Activated naive CD4-positive, alpha-beta T cell treated with anti-CD3 and anti-CD28 coated beads, Interleukin-2, amount 50 U/mL, for 72 hours (primary cell): ENCODE measurements at places on chromosomes 1 and 21. TPM values are rescaled to one million over a fixed set of nuclear protein-coding genes. Genes with fewer than 3 reads are reported as not detected.

The RHD gene
- total RNA-seq = not detected

GRCh38 chr1:17564458-17565393, 25.2 kb downstream of the ARHGEF10L start:
- no peak for DNase-seq

The MSH4 gene
- total RNA-seq = 0.37 TPM

GRCh38 chr1:213622365-213623063, 365.3 kb upstream of the PROX1 start:
- DNase-seq = no peak

DNA sequence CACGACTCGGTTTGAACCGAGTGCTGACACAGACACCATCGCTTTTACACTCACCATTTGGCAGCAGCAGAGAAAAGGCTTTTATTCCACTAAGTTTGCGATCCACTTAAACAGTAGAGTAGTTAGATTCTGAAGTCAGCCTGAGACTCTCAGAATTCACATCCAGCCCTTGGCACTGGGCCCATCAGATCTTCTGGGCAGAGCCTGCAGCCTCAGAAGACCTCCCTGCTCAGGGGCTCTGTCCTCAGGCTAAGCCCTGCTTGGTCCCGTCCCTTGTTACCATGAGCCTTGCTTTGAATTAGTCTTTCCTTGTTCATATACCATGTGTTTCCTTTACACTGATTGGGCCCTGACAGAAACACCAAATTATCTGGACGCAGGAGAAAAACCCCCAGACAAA, 41.4 kb upstream of the AJAP1 start:
- DNase-seq = no peak

The TSSK3 gene
- total RNA-seq = 1.7 TPM

GRCh38 chr1:109881906-109882287, 28.8 kb upstream of the CSF1 start:
- DNase-seq = no peak

The RBBP4 gene
- 346 TPM for total RNA-seq

GRCh38 chr1:22285549-22286396, 142.9 kb upstream of the WNT4 start:
- DNase-seq = no peak

DNA sequence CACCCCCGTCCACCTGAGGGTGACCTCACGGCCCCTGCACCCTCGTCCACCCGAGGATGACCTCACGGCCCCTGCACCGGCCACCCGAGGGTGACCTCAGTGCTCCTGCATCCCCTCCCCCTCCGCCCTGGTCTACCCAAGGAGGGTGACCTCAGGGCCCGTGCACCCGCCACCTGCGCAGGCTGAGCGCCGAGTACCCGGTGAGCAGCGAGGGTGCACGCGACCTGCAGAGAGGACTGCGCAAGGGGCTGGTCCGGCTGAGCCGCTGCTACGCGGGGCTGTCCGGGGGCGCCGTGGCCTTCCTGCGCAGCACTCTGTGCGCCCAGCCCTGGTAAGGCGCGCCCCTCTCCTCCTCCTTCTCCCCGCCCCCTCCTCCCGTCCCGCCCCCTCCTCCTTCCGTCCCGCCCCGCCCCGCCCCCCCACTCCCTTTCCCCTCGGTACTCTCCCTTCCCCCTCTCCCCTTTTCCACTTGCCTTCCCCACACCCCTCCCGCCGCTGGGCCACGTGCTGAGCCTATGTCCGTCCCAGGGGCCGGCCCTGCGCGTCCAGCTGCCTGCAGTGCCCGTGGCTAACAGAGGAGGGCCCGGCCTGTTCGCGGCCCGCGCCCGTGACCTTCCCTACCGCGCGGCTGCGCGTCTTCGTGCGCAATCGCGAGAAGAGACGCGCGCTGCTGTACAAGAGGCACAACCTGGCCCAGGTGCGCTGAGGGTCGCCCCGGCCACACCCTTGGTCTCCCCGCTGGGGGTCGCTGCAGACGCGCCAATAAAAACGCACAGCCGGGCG, 28.4 kb downstream of the TRIM11 start:
- DNase-seq = no peak

DNA sequence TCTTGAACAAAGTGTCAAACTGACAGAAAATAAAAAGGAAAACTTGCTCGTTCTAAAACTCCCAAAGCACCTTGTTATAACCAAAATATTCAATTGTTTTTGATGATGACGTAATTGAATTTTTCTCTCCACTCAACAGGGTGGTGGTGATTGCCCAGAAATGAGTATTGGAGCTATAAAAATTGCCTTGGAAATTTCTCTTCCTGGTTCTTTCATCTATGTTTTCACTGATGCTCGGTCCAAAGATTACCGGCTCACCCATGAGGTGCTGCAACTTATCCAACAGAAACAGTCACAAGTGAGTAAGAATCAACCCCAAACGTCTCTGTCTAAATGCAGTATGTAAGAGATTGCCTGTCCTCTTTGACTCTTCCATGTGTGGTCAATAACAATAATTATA, 130.1 kb downstream of the HMCN1 start:
- DNase-seq = no peak

DNA sequence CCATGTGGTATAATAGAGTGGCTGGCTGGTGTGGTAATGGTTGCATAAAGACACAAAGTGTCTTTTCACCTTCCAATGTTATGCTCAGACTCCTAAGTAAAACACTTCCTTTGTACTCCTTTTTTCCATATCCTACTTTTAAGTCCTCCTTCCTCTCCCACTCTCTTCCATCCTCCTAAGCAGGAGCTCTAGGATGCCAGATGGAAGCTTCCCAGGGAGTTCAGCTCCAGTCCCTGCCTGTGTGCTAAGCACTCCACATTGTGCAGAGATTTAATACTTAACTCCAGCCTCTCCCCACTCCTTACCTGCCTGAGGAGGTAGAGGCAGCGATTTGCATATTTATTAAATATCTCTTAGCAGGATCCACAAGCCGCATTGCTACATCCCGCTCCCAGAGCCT, 60.5 kb upstream of the IGSF21 start:
- DNase-seq = no peak

The PPM1J gene
- total RNA-seq = 0.46 TPM

- no peak for DNase-seq
Observed at GRCh38 chr1:225670806-225671733, 18.1 kb upstream of the ENAH start.

- no peak for DNase-seq
Observed at GRCh38 chr1:29901624-29902325, 665.5 kb downstream of the PTPRU start.

The TFF2 gene
- not detected for total RNA-seq

DNA sequence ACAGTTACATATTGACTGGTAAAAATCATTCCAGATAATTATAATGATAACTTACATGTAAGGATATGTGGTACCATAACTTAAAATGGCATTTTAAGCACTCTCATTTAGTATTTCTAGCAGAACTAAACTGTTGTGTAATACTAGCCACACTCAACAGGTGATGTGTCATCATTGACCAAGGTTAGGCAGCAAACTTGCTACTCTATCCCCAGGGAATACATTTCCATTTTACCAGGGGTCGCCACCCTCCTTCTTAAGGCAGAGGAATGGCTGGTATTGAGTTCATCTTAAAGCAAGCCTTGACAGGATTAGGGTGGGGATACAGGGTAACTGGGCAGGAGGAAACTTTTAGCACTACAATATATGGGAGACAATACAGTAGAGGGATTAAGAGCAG, 259.8 kb upstream of the CAMK1G start:
- DNase-seq = no peak

The RPS8 gene
- 3,052 TPM for total RNA-seq

The PROK1 gene
- total RNA-seq = not detected

DNA sequence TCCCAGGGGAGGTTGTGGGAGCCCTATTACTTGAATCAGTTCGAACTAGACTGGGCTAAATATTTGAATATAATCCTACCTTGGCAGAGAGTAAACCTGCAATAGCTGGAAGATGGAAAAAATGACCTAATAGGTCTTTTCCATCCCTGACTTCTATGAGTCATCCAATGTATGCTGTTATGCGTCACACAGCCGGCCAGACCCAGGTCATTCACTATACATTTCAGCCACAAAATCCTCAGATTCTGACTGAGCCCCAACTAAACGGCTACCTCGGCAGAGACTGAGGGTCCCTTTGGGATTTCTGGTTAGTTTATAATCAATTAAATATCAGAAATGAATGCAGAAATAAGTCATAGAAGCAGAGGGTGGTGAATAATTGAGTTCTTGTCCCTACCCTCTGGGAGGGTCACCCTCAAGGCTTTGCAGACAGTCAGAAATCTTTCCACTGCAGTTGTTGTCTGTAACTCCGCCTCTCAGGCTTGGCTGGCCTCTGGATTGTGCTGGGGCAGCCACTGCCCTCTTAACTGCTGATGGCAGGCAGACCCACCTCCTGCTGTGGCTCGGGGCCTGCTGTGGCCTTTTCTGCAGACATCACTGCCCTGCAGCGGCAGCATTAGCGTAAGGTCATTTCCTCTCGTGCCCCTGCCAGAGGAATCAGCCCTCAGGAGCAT, 240.5 kb downstream of the TGFB2 start:
- DNase-seq = no peak

GRCh38 chr21:34693192-34693810, 24.5 kb downstream of the CLIC6 start:
- DNase-seq = peak; percentile 51

DNA sequence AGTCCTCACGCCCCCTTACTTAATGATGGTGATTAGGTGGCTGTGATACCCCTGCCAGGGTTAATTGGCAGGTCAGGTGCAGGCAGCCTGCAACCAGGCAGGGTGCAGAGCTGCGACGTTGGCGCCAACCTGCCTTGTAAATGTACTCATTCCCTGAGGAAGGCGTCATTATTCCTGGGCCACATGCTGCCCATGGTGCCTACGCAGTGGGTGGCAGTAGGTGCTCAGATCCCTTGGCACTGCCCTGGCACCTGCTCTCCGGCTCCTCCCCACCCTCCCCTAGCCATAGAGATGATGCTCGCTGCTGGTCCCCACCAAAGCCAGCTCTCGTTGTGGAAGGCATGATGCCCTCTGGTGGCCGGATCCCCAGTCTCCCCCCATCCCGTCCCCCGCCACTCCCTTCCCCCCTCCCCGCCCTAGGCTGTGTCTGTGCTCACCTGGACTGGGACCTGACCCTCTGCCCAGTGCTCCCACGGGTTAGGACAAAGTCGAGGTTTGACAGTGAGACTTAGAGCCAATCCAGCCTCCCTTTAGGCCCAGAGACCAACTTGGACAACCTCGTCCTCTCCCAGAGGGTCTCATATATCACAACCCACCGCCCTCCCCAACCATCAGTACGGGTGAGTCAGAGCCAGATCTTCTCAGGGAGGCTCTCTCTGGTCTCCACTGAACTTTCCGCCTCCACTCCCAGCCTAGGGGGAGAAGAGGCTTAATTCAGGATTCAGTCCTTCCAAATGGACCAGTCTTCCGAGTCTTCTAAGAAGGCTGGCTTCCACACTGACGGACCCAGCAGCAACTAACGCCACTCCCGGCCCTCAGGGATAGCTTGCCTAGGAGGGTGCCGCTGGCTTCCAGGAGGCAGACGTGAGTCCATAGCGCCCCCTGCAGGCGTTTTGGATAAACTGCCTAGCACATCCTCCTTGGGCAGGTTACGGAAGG, 5.7 kb downstream of the KRTCAP2 start:
- DNase-seq = peak; percentile 89

- DNase-seq = no peak
Observed at GRCh38 chr1:224800486-224801119, 128.9 kb upstream of the DNAH14 start.

DNA sequence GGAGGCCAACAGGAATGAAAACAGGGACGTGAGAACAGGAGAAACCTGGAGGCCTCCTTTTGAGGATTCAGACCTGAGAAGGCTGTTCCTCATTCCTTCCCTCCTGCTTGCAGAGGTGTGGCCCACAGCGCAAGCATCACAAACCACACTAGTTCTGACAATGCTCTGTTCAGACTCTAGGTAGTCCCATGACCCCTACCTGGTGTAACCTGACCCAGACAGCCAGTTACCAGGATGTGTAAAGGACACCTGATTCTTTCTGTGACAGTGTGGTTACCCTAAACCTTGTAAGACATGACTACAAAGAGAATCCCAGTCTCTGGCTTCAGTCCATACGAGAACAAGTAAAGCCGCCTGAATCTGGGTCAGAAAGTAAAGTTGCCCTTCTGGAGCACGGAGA, 3.2 kb downstream of the MECR start:
- no peak for DNase-seq

- DNase-seq = no peak
Observed at GRCh38 chr1:201299968-201300367, 16.7 kb downstream of the PKP1 start.

- no peak for DNase-seq
Observed at GRCh38 chr1:119387858-119388257, 19.3 kb downstream of the HAO2 start.

DNA sequence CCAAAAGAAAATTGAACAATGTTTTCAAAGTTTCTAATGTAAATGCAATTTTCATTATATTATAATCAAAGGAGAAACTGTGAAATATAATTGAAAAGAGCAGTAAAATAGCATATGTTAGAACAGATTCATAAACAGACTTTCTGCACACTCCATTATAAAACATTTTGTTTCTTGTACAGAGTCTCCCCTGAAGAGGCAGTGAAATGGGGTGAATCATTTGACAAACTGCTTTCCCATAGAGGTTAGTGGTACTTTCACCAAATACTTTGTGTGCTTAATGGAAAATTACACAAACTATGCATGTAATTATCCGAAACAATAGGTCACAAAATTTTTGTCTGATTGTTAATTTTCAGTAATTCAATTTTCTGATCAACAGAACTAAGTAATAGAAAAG, 1.9 kb downstream of the RGS18 start:
- no peak for DNase-seq

The PKLR gene
- 0.14 TPM for total RNA-seq

The C1QA gene
- not detected for total RNA-seq

DNA sequence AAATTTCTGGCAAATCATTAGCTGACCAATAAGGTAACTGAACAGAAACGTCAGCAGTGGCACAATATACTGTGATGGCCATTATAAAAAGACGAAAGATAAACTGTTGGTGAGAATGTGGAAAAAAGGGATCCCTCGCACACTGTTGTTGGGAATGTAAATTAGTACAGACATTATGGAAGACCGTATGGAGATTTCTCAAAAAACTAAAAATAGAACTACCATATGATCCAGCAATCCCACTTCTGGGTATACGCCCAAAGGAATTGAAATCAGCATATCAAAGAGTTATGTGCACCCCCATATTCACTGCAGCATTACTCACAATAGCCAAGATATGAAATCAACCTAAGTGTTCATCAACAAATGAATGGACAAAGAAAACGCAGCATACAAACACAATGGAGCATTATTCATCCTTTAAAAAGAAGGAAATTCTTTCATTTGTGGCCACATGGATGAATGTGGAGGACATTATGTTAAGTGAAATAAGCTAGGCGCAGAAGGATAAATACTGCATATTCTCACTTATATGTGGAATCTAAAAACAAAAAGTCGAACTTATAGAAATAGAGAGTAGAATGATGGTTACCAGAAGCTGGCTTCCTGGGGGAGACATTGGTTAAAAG, 257.7 kb downstream of the RHOU start:
- DNase-seq = no peak

GRCh38 chr1:31051611-31052010, 13.9 kb downstream of the PUM1 start:
- no peak for DNase-seq

DNA sequence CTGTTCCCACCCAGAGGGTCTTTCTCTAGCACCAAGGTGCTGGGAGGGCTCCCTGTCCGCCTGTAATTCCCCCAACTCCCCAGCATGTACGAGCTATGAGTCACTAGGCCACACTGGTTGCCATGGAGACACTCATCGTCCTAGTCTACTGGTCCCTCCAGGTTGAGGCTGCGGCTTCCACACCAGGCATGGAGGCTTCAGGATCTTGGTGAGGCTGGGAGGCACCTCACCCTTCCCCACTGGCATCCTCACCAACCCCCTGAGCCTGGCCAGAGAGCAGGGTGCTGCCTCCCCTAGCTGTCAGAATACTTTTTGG, 75.6 kb upstream of the KAZN start:
- no peak for DNase-seq
